ENCODE measurements at places on chromosomes 5 and 9.

DNA sequence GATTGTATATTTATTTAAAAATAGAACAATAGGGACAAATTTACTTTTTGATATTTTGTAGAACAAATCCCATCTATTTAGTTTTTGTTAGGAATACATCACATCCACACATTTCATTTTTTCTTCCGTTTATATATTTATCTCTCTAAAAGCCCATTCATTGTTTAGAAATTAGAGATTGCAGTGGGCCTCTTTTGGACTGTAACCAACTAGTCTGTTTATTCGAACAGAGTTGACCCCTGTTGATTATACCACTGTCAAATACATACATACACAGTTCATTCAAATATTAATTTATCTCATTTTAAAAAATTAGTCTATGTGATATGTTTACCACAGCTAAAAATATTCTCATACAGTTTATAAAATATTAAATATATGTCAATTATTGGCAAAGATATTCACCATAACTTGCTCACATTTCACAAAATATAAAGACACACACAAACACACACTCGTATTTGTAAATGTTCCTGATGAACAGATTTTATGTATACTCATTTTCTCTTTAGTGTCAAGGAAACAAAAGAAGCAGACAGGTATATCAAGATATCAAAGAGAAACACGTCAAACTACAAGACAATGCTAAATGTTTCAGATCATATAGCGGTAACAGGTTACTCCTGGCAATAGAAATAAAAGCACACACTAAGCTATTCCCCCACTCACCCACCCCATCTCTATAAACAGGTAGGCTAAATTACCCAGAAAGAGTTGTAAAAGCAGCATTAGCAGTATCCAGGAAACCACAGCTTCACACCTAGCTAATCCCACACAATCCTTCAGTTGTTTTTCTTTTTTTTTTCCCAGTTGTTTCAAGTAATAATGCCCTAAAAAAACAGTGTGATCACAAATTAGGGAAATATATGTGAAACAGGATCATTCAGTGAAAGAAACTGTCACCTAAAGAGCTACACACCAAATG, 283.9 kb downstream of the ADAMTS6 start:
- DNase-seq = no peak

DNA sequence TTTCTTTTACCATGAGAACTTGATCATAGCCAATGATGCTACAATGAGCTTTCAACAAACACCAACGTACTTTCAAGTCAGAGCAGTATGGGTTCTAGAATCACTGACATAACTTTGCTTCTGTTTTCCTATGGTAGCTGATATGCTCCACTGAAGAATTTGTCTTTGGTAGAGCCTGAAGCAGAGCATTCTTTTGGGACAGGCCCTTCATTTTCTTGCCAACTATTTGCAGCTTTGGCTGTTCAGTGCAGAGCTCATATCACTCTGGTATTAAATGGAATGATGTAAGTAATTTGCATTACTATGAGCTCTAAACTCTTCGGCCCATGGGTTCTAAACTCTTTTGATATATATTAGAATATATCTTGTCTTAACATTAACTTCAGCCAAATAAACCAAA, 51.8 kb upstream of the APC start:
- DNase-seq = no peak

DNA sequence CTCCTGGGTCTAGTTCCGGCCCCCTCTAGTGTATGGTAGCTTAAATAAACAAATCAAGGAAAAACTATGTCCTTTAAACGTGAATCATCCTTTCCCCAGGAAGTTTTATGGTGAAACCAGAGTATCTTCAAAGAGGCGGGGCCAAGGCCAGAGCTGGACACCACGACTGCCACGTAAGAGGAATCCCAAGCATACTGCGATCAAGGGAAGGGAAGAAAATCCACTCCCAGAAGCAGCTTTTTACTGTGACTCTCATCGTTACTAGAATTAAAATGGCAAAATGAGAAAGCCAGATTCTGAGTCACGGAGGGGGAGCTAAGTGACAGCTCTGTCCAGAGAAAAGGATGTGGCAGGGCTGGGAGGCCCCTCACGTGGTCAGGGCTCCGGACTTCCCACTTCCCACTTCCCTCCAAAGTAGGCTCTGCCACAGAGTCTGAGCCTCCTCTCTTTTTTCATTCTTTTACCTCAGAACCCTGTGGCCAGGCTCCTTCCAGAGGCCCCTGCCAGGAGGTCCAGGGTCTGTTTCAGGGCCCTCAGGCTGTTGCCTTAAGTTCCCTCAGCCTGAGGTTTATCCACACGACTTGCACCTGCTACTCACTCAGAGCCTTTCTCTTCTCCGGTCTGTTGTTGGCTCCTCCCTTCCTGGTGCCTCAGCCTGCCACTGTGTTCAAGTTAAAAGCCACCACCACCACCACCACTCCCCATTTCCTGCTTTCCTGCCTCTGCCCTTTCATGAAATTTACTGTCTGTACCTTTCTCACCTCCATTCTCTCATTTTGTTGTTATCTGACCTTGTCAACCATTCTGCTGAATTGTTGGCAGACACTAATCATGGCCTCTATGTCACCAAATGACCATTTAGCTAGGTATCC, 1.4 kb upstream of the GLRX start:
- no peak for DNase-seq

- DNase-seq = no peak
Measured at GRCh38 chr9:122265149-122265915, 650 bp downstream of the MRRF start.

- no peak for DNase-seq
Measured at GRCh38 chr5:102691434-102691833, 63.7 kb upstream of the PAM start.

GRCh38 chr5:132853323-132853722, 12.9 kb downstream of the GDF9 start:
- DNase-seq = no peak

DNA sequence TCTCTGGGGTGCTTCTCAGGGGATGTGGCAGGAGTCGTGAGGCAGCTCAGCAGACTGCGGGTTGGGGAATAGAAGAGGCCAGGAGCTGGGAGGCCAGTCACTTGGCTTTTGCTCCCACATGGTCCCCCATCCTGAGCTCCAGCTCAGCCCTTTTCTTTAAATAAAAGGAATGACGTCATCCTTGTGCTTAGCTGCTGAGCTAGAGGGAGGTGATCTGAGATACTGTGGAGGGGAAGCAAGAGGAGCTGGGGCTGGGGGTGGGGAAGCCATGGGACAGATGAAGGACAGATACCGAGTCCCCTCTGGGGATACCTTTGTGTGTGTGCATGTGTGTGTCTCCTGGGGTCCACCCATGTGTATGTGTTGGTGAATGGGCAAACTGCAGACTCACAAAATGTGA, 89.0 kb upstream of the ARAP3 start:
- no peak for DNase-seq

GRCh38 chr5:172402531-172403188, 51.7 kb downstream of the SH3PXD2B start:
- no peak for DNase-seq

GRCh38 chr9:120616966-120617935, 37.3 kb upstream of the CDK5RAP2 start:
- DNase-seq = no peak

DNA sequence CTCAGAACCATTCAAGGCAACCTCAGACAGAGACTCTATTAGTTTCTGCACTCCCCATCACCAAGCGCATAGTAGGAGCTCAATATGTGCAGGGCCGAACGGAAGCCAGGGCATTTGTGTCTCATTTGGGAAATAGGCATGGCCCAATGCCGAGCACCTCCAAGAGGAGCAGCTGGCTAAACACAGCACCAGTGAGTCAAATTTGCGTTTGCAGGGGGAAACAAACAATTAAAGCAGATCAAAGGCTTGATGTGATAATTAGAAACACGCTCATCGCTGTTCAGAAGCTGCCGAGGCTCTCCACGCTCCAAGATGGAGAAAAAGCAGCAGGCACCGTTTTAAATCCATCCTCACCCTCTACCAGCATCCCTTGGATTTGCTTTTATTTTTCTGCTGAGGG, 225.3 kb downstream of the AGTPBP1 start:
- no peak for DNase-seq

DNA sequence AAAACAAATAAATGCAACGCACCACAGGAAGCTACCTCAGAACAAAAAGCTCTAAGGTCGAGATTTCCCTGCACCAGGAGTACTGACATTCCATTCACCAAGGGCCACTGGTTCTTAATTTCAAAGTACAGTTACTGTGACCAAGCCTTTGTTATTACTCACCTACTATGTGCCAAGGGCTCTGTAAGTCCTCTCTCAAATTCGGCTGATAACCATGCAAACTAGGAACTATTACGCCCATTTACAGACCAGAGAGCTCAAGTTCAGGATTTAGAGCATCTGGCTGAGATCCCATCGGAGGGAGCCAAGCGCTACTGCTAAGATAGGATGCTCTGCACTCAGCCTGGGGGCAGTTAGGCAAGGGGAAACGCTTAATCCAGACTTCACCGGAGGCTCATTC, 5.6 kb downstream of the MYO10 start:
- no peak for DNase-seq

- DNase-seq = no peak
Measured at GRCh38 chr5:104355350-104355749, 792.8 kb upstream of the NUDT12 start.

- DNase-seq = no peak
Measured at GRCh38 chr9:87461256-87461655, 36.4 kb upstream of the DAPK1 start.

DNA sequence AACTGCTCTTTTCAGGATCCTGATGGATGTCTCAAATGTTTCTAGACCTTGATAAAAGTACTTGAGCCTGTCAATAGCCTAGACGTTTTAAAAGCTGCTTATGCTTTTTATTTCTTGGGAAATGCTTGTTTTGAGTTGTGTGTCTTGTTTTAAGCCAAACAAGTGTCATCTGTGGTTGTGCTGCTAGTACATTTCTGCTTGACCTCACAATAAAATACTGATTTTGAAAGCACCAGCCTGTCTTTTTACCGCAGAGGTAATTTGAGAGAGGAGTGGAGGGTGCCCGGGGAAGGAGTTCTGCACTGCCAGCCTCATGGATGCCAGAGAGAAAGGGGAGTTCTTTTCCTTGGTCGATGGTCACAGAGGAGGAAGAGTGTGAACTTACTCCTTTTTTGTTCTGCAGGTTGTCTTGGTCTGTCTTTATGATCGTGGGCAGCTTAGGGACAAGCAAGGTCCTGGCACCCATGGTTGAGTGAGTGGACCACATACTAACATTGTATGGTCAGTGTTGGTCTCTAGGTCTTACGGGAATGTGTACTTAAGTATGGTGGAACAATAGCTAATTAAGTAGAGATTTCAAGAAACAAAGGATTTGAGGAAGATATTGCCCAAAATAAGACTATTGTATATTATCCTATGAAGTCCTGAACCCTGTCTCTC, 61.0 kb downstream of the TRIO start:
- DNase-seq = no peak

DNA sequence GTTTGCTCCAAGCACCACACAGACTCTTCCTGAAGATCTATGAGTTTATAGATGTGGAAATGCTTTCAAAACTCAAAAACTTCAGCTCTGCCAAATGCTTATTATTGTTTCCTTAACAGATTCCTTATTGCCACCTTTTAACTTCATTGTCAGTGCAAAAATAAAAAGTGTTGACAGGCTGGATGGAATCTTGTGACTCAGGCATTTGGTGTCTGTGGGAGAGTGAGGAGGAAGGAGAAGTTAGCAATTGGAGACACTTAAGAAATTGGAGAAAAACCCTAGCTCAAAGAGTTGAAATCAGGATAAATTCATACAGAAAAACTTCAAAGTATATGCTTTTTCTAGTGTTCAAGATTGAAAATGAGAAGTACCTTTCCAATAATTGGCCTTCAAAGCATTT, 140.6 kb upstream of the PUM3 start:
- no peak for DNase-seq

DNA sequence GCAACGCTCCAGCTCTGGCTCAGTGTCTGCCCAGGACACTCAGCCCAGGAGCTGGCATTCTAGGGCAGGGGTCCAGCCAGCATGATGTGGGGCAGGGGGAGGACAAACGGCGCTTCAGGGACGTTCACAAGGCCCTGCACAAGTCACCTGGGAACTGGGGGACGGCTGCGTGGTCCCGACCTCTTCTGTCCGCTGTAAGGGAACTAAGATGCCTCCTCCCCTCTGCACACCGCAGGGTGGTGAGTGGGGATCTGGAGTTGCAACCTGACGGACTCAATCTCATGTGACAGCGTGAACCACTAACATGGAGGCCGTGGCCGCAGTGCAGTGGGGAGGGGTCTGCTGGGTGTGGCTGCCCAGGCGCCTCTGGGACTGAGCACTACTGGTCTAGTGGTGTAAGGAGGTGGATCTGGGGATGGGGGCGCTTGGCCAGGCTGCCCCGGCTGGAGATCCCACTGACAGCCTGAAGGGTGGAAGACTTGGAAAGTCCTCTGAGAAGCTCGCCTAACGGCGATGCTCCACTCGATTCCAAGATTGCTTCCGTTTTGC, 88.0 kb upstream of the RAPGEF1 start:
- no peak for DNase-seq

GRCh38 chr5:172786736-172787462, 15.9 kb upstream of the DUSP1 start:
- no peak for DNase-seq

GRCh38 chr5:149869411-149869821, 75.2 kb downstream of the PDE6A start:
- DNase-seq = no peak

GRCh38 chr5:149048811-149049210, 14.1 kb downstream of the SH3TC2 start:
- DNase-seq = no peak

GRCh38 chr5:103624035-103624480, 61.5 kb upstream of the NUDT12 start:
- no peak for DNase-seq

GRCh38 chr5:80284720-80285119, 28.9 kb upstream of the SERINC5 start:
- no peak for DNase-seq

DNA sequence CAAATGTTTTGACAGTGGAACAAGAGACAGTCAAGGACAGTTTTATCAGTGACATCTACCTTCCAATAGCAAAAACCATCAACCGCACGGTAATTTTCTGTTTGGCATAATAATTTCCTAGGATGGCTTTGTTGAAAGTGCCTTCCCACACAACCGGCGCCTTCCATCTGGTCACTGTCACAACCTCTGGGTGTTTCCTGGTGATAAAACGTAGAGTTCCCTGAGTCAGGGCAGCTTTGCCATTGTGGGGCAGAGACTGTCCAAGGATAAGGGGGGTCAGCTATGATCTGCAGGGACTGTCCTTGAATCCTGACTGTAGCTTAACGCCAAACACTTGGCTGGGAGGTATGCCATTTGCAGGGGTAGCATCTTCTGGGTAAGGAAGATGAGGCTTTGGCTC, 47.6 kb downstream of the GGTA1 start:
- no peak for DNase-seq

- DNase-seq = no peak
Measured at GRCh38 chr9:110528645-110529044, 50.9 kb downstream of the SVEP1 start.

GRCh38 chr9:137189297-137190295, 1.1 kb downstream of the SSNA1 start:
- no peak for DNase-seq

GRCh38 chr5:68533571-68534084, 318.1 kb downstream of the PIK3R1 start:
- DNase-seq = no peak

DNA sequence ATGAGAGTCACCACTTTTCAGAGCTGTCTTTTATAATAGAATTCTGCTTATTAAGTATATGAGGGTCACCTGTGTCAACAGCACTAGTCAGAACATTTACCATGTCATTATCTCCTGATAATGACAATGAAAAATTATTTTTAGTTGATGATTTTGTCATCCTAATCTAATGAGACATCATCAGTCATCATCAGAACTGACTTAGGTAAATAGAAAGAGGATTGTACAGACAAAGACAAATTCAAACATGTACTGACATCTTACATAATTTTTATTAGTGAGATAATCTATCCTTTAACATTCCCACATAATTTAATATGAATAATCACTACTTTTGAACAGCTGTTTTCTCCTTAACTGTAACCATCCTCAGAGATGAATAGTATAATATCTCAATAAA, 22.6 kb downstream of the CDH9 start:
- no peak for DNase-seq
